PC-9 (cell line): ENCODE measurements at places on chromosomes 3 and 15. TPM values are rescaled to one million over a fixed set of nuclear protein-coding genes. Genes with fewer than 3 reads are reported as not detected.
A peak's percentile ranks its signal among the peaks of the same experiment; 100 is the strongest.

GRCh38 chr15:39411102-39411989, 169.5 kb upstream of the THBS1 start:
- no peaks in the 10 kb centered on the region for H3K4me1 ChIP-seq
- no peak overlapping the region for H3K27ac ChIP-seq
- no peak for DNase-seq
- no peaks in the 10 kb centered on the region for H3K27me3 ChIP-seq
- no peaks in the 10 kb centered on the region for H3K36me3 ChIP-seq
- no peak overlapping the region for H3K4me3 ChIP-seq

DNA sequence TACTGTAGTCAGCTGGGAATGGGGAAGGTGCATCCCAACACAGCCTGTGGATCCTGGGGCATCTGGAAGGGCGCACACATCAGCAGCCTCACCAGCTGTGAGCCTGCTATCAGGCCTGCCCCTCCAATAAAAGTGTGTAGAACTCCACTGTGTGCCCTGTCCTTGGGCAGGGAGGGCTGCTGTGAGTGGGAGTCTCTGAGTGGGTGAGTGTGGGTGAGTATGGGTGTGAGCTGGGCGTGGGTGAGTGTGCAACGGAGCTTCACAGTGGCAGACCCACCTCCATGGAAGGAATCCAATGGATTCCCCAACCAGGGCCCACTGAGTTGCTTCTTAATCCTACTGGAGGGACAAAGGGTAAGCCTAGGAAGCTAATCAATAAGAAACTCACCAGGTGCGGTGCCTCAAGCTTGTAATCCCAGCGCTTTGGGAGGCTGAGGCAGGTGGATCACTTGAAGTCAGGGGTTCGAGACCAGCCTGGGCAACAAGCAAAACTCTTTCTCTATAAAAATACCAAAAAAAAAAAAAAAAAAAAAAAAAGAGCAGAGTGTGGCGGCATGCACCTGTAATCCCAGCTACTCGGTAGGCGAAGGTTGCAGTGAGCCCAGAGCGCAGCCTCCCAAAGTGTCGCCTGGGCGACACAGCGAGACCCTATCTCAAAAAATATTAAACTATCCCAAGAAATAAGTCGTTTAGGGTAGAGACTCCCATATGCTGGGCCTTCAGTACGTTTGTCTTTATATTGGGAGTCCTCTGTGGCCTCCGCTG, 555 bp upstream of the RCCD1 start:
- H3K27me3 ChIP-seq = no peaks in the 10 kb centered on the region
- H3K36me3 ChIP-seq = no peaks in the 10 kb centered on the region; the same call in 1 of the 2 replicates
- DNase-seq = no peak
- peak overlapping the region; percentile 98 for H3K4me3 ChIP-seq
- peaks cover 16% of the 10 kb centered on the region for H3K4me1 ChIP-seq
- H3K27ac ChIP-seq = no peak overlapping the region

- H3K4me3 ChIP-seq = no peak overlapping the region
- DNase-seq = peak; percentile 33
- peaks cover 21% of the 10 kb centered on the region for H3K4me1 ChIP-seq
- no peaks in the 10 kb centered on the region for H3K36me3 ChIP-seq
Observed at GRCh38 chr3:49668414-49668797, 5.7 kb upstream of the APEH start.

GRCh38 chr15:71748293-71748718, 62.0 kb upstream of the NR2E3 start:
- H3K36me3 ChIP-seq = no peaks in the 10 kb centered on the region; the same call in 1 of the 2 replicates
- H3K27me3 ChIP-seq = no peaks in the 10 kb centered on the region
- H3K4me1 ChIP-seq = peaks cover 38% of the 10 kb centered on the region

DNA sequence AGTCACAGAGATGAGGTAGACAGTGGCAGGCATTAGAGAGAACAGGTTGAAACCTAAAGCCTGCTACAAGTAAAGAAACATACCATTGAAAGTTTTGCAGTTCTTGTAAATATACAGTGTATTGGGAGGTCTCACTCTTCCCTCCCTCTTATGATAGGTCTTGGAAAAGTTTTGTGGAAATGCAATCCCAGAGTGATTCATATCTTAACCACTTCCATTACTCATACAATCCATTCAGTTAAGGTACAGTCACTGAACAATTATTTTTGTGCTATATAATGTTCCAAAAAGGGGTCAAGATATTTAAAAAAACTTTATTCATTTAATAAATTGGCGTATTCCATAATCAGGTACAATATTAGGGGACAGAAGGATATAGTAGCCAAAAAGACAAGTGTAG, 737.7 kb upstream of the ALCAM start:
- no peak for DNase-seq
- H3K4me3 ChIP-seq = no peak overlapping the region
- no peaks in the 10 kb centered on the region for H3K27me3 ChIP-seq
- peak overlapping the region; percentile 28; the same call in 1 of the 2 replicates for H3K27ac ChIP-seq
- no peaks in the 10 kb centered on the region for H3K36me3 ChIP-seq

GRCh38 chr15:28969511-28970085, 83.8 kb downstream of the APBA2 start:
- H3K4me3 ChIP-seq = no peak overlapping the region
- DNase-seq = no peak
- no peak overlapping the region for H3K27ac ChIP-seq

Gene CAV3
- 0.24 TPM in 1 of 2 replicates, not detected in the other for total RNA-seq

DNA sequence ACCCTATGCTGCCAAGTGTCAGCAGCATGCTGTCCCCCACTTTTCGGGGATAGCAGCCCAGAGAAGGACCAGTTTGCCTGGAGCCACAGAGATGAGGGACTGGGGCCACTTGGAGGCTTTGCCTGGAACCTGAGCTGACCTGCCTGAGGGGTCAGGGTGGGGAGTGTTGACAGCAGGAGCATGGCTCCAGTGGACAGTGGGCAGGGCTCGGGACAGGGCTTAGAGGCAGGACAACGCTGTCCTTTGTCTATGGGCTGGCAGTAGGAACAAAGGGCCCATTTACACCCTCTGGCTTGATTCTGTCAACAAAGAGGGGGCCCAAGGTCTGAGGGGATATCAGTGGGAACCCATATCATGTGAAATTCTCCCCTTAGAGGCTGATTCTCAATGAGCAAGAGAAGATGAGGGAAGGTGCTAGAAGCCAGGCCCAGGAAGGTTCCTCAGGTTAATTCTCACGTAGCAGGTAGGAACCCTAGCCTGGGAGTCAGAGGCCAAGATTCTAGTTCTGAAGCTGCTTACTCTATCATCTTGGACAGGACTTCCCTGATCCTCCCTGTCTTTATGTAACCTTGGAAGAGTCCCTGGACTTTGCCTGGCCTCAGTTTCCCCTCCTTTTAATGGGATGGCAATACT, 29.7 kb upstream of the HHATL start:
- H3K4me1 ChIP-seq = no peaks in the 10 kb centered on the region
- 0 out of 2 replicates have a peak, but pooled peaks cover 6% of the 10 kb centered on the region for H3K27me3 ChIP-seq
- H3K36me3 ChIP-seq = no peaks in the 10 kb centered on the region
- H3K27ac ChIP-seq = no peak overlapping the region
- no peak for DNase-seq

- no peak for DNase-seq
- no peaks in the 10 kb centered on the region for H3K27me3 ChIP-seq
- H3K36me3 ChIP-seq = no peaks in the 10 kb centered on the region
- peaks cover 16% of the 10 kb centered on the region for H3K4me1 ChIP-seq
Observed at GRCh38 chr15:38705436-38706219, 141.0 kb upstream of the RASGRP1 start.

Gene DNASE1L3
- total RNA-seq = not detected in 2 replicates

DNA sequence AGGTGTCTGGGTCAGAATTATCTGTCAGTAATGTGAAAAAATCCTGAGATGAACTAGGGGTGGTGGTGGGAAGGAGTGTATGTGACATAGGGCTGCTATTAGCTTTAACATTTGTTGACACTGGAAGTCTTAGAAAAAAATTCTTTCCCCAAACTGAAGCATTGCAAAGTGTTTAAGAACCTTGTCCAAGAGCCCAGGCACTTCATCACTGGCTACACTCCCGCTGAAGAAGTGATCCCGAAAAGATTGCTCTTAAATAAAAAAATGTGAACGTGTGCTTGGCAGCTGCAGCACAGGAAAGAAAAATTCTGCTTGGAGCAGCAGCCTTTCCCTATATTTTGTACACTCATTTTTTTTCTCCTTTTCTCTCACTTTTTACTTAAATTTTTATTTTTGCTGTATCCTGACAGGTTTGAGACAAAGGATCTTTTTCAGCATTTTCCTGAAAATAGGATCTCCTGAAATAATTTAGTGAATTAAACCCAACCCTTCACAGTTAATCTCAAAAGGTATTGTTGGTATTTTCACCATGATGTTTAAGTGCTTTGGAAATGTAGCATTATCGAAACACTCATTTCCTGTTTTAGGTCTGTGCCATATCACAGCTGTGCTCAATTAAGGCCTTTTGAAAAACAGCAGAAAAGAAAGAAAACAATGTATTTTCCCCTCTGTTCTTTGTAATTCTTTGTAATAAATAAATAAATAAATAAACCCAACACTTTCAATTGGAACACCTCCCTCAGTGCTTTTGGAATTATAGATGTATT, 477.6 kb downstream of the ZNF385D start:
- no peak overlapping the region for H3K4me3 ChIP-seq
- no peak for DNase-seq
- H3K27me3 ChIP-seq = no peaks in the 10 kb centered on the region
- H3K36me3 ChIP-seq = no peaks in the 10 kb centered on the region
- no peaks in the 10 kb centered on the region for H3K4me1 ChIP-seq
- no peak overlapping the region for H3K27ac ChIP-seq

Gene ALDH1A3
- total RNA-seq = 462 and 469 TPM in 2 replicates

Gene TIPIN
- total RNA-seq = 12.9 and 13.1 TPM in 2 replicates

- H3K27ac ChIP-seq = no peak overlapping the region
- no peak overlapping the region for H3K4me3 ChIP-seq
- no peaks in the 10 kb centered on the region; the same call in 1 of the 2 replicates for H3K36me3 ChIP-seq
- no peak for DNase-seq
- H3K4me1 ChIP-seq = no peaks in the 10 kb centered on the region
Observed at GRCh38 chr15:64288577-64288976, 67.4 kb downstream of the CSNK1G1 start.

Gene RARRES1
- total RNA-seq = 9.3 and 20.5 TPM in 2 replicates

Gene DUOX1
- 0.08 TPM in 1 of 2 replicates, not detected in the other for total RNA-seq

DNA sequence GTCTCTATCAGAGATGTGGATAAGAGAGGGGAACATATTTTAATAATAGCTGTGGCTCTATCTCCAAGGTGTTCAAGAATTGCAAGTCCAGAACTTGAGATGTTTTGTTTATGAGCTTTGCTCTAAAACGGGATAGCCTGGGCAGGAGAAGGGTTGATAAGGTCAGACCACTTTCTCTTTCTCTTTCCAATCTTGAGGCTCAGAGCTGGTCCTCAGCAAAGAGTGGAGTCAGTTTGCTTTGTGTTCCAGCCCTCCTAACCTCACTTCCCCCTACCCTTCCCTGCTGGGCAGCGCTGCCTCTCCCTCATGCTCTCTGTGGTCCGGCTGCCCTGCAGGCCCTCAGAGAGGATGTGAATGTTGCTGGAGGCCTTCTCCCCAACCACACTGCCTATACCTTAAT, 13.8 kb downstream of the KLHL6 start:
- no peak for DNase-seq
- no peaks in the 10 kb centered on the region for H3K36me3 ChIP-seq
- H3K27ac ChIP-seq = no peak overlapping the region
- no peak overlapping the region for H3K4me3 ChIP-seq
- H3K27me3 ChIP-seq = no peaks in the 10 kb centered on the region
